Lower leg skin (tissue), 4 donors: ENCODE measurements at places on chromosomes 2 and 18. TPM values are rescaled to one million over a fixed set of nuclear protein-coding genes. Genes with fewer than 3 reads are reported as not detected.

- DNase-seq = no peak
Measured at GRCh38 chr2:190765386-190766173, 115.0 kb upstream of the GLS start.

DNA sequence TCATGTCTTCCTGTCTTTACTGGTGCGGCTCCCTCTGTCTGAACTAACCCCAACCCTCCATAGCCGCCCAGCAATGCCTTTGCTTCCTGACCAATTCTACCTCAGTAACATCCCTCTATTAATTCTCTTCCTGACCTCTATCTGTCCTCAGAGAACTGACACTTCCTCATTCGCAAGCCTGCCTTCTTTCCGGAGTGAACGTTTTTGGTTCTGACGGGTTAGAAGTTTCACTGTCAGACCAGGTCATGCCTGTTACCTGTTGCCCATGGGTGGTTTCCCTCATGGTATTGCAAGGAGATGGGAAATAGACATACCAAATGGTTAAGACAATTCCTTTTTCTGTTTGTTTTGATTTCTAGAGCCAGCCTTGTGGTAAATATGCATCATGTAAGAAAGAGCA lies 453.4 kb upstream of the SLC14A2 start:
- DNase-seq = no peak

- peak; percentile 97 for DNase-seq
Measured at GRCh38 chr2:221572219-221572820, at the start of gene EPHA4. TSS of gene EPHA4 (minus strand) at chr2:221572304. CDS start at chr2:221572248, 56 bp downstream.

- DNase-seq = no peak
Measured at GRCh38 chr2:222506230-222506935, 82.0 kb downstream of the SGPP2 start.

GRCh38 chr2:205995260-205995659 lies 90.7 kb downstream of the INO80D start:
- DNase-seq = no peak

DNA sequence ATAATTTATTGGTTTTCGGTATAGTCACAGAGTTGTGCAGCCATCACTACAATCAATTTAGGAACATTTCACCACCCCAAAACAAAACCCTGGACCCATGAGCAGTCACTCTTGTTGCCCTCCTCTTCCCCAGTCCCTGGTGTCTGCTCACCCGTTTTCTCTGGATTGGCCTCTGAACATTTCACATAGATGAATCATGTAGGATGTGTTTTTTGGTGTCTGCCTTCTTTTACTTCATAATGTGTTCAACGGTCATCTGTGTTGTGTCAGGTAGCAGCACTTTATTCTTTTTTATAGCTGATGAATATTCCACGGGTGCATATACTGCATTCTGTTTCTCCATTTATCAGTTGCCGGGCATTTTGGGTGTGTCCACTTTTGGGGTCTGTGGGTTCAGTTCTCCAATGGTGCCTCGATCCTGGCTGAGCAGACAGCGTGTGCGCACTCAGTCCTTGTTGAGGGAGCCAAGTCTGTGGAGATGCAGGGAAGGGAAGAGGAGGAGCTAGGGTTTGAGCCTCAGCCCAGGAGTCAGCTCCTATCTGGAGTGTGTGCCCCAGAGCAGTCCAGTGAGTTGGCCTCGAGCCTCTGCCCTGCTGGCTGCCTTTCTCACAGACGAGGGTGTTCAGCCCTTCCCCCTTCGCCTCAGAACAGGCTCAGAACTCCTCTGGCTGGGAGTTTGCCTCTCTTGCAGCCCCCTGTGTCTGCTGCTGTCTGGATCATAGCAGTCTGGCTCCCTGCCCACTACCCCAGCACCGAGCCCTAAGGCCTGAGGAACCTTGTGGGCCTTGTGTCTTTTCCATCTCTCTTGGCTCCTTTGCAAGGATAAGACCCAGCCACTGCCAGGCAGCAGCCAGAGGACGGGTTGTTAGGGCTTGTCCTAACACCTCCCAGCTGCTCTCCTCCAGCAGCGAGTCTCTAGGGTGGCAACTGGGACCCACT lies 18.0 kb downstream of the C2orf74 start:
- DNase-seq = no peak

DNA sequence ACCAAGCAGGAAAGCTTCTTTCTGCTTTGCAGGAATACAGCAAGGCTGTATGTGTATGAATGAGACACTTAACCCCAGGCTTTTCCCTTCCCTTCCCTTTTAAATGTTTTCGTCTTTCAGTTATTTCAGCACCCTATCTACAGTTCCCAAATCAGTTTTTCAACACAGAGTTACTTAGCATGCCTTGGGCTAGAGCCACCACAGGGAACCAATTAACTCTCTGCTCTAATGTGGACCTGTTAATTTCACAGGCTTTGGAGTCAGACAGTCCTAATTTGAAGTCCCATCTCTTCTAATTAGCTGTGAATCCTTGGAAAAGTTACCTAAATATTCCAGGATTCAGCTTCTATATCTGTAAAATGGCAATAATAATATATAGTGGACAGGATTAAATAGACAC lies 89.2 kb upstream of the REG3A start:
- no peak for DNase-seq

GRCh38 chr2:71634567-71634966 lies 181.2 kb downstream of the DYSF start:
- DNase-seq = no peak

- DNase-seq = no peak
Measured at GRCh38 chr18:21680161-21680560, 24.4 kb downstream of the ABHD3 start.

DNA sequence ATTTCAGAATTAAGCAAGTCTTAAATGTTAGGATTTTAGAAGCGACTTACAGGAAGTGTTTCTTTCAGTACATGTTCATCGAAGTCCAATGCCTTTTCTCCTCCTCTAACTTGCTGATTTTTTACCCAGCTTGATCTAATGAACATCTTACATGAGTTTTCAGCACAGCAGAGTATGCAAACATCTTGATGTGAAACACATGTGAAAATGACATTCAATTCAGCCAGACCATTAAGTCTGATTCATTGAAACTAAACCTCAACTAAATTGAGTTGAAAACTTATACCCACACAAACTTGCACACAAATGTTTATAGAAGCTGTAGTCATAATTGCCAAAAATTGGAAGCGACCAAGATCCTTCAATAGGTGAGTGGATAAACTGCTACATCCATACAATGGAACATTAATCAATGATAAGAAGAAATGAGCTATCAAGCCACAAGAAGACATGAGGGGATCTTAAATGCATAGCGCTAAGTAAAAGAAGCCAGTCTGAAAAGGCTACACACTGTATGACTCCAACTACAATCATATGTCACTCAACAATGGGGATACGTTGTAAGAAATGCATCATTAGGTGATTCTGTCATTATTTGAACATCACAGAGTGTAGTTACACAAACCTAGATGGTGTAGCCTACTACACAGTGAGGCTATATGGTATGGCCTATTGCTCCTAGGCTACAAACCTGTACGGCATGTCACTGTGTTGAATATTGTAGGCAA lies 18.5 kb downstream of the PSTPIP2 start:
- no peak for DNase-seq

DNA sequence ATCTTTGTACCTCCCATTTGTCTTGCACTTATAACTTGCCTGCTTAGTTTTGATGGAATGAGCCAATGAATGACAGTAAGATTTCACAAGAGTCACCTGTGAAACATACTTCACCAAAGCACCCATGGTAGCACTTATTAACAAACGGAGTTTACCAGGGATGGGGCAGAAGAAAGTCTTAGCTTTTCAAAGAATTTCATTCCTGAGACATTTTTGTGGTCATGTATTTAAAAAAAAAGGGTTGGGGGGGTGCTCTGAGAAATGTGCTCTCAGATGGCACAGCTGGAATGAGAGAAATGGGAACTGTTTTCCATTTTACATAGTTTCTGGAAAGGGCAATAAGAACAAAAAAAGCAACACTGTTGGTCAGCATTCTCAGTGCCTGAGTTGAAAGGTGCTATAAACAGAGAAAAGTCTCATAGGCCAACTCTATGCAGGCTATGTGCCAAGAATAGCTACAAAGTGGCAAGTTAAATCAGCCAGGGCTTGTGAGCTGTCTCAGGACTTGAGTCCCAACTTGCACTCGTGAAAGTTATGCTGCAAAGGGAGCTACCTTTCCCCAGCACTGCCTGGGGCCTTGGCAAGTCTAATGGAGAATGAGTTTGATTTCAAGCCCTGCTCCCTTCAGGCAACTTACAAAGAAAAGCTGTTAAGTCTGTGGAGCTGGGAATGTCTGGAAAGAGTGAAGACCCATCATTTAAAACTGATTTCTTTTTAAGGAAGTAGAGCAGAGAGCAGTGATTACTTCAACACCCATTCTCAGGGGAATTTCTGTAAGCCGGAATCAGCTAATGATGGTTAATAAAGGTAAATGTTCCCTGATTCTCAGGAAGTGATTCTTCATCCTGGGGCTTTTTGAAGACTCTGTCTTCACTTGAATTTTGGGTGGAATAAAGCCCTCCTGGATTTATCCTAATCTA lies 170.6 kb downstream of the SLC8A1 start:
- peak; percentile 51 for DNase-seq

DNA sequence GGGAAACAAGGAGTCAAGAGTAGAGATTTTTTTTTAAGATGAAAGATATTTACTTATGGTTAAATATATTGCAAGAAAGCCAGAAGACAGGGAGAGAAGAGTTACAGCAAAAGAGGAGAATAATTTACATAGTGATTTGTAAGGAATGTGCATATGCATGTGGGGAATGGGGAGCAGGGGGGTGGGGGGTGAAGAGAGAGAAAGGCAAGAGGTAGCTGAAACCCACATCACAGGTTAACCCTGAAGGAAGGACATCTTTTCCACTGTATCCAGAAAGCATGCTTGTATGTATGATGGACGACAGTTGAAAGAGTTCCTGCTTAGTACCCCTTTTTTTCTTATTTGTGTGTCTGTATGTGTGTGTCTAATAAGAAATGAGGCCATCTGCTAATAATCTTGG lies 371.9 kb downstream of the RAD51AP2 start:
- no peak for DNase-seq

DNA sequence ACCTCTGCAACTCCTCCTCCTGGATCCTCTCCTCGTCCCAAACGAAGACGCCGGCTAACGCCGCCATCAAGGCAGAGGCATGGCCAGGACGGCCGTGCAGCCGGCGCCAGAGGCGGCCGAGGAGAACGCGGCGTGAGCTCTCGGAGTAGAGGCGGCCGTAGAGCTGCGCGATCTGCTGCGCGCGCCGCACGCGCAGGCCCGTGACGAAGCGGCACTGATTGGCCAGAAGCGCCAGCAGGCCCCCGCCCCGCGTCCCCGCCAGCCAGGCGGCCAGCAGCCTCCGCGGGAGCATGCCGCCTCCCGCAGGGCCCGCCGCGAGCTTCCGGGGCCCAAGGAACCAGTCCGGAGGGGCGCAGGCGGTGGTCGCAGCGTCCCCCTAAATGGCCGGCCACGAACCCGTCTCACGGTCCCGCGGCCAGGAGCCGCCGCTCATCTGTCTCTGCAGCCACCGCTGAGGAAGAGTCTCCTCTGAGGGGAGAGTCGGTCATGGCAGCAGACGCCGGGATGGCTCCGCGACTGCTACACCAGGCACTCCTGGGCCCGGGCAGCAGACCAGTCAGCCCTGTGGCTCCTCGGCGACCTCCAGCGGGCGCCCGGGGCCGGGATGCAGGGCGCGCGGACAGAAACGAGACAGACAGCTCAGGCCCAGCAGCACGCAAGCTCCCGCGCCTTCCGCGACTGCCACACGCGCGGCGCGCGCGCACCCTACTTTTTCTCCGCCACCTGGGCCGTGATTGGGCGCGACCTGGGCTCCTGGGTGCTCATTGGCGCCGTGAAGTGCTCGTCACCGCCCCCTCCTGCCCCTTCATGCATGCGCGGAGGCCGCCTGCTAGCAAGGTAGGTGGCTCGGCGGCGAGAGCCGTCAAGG lies at the start of gene STARD7:
STARD7 (minus strand) TSS at position 685 of the 868 bp plus-strand sequence; CDS start at position 292, 393 bp downstream.
- peak; percentile 100 for DNase-seq

Gene ACTG2
- total RNA-seq = 75.4 TPM

Gene BCL11A
- 94.4 TPM for total RNA-seq
